ENCODE measurements at places on chromosomes 7 and 10. TPM values are rescaled to one million over a fixed set of nuclear protein-coding genes. Genes with fewer than 3 reads are reported as not detected.

Gene KLLN
- 0.58 TPM for total RNA-seq

Gene LGI1
- total RNA-seq, result not detected

Gene ITIH2
- not detected for total RNA-seq

Gene OPN1SW
- not detected for total RNA-seq

Gene UCMA
- not detected for total RNA-seq

Gene PDE1C
- total RNA-seq, result 13.0 TPM

Gene PAX4
- not detected for total RNA-seq

Gene NPSR1
- not detected for total RNA-seq

Gene CHCHD3
- 73.3 TPM for total RNA-seq

Gene CCDC172
- total RNA-seq, result not detected

Gene HOXA2
- total RNA-seq, result 0.28 TPM

Gene GDF2
- not detected for total RNA-seq

Gene ZNF853
- total RNA-seq, result 0.19 TPM

Gene CEP55
- 8.7 TPM for total RNA-seq

Gene TRPV5
- not detected for total RNA-seq

Gene METTL27
- 9.9 TPM for total RNA-seq

Gene PCDH15
- not detected for total RNA-seq

Gene PON1
- not detected for total RNA-seq

Gene ELN
- 6.9 TPM for total RNA-seq

Gene SORCS1
- total RNA-seq, result not detected

Gene TMEM176A
- total RNA-seq, result not detected

Gene NEUROD6
- total RNA-seq, result not detected

Gene RBM20
- total RNA-seq, result 0.19 TPM

Gene CFAP46
- under 0.01 TPM for total RNA-seq

Gene SEMA3C
- 195 TPM for total RNA-seq

Gene CYP3A7
- total RNA-seq, result not detected

Gene SP4
- total RNA-seq, result 4.4 TPM

Gene MSMB
- total RNA-seq, result not detected

Gene GARIN1A
- 0.38 TPM for total RNA-seq

Gene DCLRE1C
- total RNA-seq, result 9.0 TPM

Gene PLEKHS1
- not detected for total RNA-seq

Gene GIMAP2
- total RNA-seq, result 2.5 TPM

Gene ATP6V0A4
- 0.28 TPM for total RNA-seq

Gene CPEB3
- 0.85 TPM for total RNA-seq

Gene SHH
- under 0.01 TPM for total RNA-seq

Gene RELN
- 94.7 TPM for total RNA-seq

Gene FZD1
- 11.7 TPM for total RNA-seq

Gene CC2D2B
- under 0.01 TPM for total RNA-seq

Gene PRPS1L1
- total RNA-seq, result not detected

Gene ASB10
- total RNA-seq, result not detected
